ENCODE measurements at places on chromosomes 2 and 18.

GRCh38 chr2:144198116-144198515 lies 321.8 kb downstream of the ZEB2 start:
- no peak for DNase-seq

DNA sequence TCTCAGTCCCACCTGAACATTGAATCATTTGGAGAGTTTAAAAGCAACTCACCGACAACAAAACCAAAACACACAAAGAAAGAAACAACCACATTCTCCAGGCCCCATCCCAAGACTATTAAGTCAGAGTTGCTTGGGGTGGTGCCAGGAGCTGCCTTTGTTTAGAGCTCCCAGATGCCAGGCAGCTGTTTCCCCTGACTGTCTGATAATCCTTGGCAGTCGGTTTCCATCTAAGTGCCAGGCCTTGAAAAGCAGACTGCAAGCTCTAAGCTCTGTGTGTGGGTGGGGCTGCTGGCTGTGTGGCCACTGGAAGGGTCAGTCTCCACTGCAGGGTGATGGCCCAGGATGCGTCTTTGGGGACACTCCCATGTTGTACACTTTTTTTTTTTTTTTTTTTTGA lies 255.3 kb upstream of the AGAP1 start:
- no peak for DNase-seq

DNA sequence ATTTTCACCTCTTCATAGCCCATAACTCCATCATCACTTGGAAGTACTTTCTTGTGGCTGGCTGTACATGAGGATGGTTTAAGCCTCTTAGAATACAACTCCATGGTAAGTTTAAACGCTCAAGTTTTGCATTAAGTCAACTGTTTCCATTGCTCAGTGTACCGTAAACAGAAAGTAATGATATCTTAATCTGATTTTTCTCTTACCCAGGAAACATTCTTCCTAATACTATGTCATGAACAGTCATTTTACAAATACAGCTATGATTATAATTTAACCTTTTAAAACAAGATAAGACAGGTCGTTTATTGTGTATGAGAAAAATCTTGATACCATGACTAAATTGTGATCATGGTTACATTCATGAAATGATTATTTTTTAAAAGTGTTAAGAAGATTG lies 11.6 kb upstream of the DYNC2LI1 start:
- no peak for DNase-seq

DNA sequence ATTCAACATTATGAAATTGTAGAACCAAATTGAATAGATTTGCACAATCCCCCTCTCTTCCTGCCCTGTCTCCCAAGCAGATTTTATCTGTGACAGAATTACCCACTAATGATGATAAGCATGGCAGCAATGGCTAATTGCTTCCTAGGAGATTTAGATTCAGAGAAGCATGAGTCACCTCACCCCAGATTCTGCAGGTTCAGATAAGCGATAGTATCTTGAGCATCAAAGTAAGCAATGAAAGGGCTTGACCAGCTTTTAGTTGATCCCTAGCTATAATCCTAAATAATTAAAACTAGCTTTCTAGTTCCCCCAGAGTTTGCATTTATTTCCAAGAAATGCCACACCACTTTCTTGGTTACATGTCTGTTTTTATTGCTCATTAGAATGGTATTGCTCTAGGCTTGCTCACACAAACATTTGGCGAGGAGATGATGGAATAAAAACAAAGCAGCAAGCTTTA lies 204.3 kb downstream of the GULP1 start:
- no peak for DNase-seq

GRCh38 chr2:181857483-181857882 lies 34.0 kb upstream of the ITPRID2 start:
- no peak for DNase-seq

- DNase-seq, result no peak
Measured at GRCh38 chr2:214127571-214127970, 283.3 kb upstream of the VWC2L start.

GRCh38 chr2:71353248-71353647 lies 21.7 kb downstream of the ZNF638 start:
- DNase-seq, result no peak

DNA sequence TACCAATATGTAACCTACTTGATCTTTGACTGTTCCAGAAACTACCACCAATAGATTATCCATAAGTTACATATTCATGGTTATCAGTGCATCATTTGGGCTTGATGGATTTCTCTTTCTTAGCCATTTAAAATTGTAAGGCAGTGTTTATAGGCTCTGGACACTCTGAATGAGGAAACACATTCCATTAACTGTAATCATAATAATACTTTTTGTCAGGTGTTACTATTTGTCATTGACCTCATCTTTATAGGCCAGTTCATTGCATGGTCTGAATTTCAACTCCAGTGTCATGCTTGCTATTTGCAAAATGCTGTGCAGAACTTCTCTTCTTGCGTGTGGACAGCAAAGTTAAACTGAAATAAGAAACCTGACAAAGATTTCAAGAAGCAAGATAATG lies 1340.2 kb upstream of the ZEB2 start:
- DNase-seq, result no peak

DNA sequence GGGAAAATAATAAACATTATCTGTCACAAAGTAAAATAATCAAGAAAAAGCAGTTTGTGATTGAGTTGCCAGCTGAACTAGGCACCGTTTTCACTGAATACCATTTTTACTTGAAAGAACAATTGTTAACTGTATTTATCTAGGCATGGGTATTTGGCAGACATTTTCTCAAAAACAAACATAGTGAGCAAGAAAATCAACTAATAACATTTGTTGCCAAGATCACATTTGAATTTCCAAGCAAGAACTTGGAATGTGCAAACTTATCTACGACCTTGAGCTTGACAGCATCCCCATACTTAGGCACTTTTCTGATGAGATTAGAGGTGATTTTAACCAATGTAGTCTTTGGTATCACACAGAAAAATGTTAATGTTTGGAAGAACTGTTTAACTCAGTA lies 16.7 kb downstream of the SS18 start:
- no peak for DNase-seq

- DNase-seq, result no peak
Measured at GRCh38 chr18:6744816-6745455, 15.4 kb downstream of the ARHGAP28 start.

DNA sequence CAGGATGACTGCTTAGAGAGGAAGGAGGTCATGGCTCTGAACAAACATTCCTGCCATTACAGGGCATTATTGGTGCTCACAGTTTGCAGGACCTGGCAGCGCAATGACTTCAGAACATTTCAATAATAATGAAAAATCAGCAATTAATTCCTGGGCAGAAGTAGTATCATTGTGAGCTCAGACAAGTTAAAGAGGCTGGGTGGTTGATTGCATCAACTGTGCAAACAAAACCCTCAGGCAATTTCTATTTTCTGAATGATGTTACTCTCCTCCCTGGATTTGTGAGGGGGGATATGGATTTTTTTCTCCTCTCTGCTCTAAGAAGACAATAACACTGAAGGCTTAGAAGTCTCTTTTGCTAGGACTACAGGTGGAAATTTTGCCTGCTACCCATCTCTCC lies 168.1 kb upstream of the TACR1 start:
- DNase-seq, result no peak

DNA sequence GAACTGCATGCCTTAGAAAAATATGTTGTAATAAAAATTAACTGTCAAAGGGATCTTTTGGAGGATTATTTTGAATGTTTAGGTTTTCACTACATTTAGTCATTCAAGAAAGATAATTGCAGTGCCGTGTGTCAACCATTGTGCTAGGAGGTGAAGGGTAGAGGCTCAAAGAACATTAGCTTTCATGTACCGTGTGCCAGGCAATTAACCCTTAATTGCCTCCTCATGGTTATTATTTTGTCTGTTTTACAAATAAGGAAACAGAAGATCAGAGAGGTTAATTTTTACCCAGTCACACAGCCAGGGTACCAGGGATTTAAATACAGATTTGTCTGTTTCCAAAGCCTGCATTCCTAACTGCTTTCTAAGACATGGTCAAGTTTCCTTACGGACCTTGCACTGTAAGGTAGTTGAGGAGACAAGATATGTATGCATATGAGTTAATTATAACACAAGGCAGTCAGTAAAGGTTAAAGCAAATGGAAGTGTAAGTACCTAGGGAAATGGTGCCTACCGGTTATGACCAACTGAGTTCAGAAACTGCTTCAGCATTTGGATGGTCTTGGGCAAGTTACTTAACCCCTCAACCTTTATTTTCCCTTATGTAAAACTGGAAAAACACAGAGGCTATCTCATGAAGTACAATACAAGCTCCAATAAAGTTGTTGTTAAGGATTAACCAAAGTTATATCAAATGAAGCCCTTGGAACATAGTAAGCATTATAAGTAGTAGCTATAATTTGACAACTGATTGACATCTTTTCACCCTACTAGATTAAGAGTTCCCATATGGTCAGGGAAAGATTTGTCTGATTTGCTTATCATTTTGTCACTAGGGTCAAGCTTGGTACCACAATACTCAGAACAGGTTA lies 434.9 kb downstream of the MBD2 start:
- no peak for DNase-seq

- no peak for DNase-seq
Measured at GRCh38 chr2:232535761-232536530, 3.5 kb upstream of the CHRNG start.

GRCh38 chr18:79954791-79955190 lies 3.3 kb upstream of the SLC66A2 start:
- no peak for DNase-seq

DNA sequence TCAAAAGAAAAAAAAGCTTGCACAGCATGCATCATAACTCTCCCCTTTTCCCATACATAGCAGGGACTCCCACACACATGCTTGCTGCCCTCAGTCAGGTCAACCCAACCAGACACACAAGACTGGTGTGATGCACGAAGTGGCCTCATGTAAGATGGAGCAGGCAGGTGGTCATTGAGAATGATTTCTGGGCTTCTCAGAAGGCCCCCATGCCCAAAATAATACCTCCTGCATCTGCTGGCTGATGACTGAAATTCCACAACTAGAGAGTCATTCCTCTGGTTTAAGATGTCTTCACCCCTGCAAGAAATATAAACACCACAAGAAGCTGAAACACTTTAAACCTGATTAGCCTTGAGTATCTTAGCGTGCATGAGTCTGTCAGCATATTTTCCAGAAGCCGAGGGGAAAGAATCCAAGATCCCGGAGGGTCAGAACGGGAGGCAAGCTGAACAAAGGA lies 131.1 kb downstream of the AFF3 start:
- DNase-seq, result no peak

- DNase-seq, result no peak
Measured at GRCh38 chr2:74148457-74149246, 940 bp upstream of the BOLA3 start.

DNA sequence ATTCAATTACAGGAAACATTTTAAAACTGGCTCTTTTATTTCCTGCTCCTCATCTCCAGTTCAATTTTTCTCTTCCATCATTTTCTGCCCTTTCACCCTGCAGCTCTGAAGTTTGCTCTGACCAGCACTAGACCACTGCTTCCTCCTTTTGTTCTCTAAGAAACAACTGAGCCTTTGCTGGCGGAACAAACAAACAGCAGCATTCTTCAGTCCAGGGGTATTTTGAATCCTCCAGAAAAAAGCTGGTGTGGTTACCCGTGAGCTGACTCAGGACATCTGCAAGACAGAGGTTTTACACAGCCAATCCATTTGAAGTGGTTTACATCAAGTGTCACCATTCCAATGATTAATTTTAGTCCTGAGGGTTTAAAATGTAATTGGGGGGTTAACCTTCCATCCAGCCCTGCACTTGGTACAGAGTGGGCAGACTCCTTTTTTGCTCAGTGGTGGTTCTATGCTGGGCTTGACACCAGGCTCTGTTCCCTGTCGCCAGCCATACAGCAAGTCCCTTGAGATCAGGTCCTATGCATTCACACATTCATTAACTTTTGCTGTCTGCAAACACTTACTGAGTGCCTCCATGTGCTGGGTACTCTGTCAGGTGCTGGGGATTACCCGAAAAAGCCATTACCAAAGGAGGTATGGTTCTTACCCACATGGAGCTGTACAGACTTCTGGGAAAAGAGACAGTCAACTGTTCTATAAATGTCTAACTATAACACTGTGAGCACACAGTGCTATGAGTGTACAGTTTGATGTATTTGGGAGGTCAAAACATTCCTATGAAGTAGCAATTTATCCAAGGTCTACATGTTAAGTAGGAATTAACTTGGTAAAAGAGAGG lies 909.4 kb upstream of the GYPC start:
- no peak for DNase-seq

- no peak for DNase-seq
Measured at GRCh38 chr2:217283460-217283859, 423.6 kb upstream of the TNP1 start.

GRCh38 chr2:193480187-193480586 lies 1285.5 kb upstream of the TMEFF2 start:
- no peak for DNase-seq

DNA sequence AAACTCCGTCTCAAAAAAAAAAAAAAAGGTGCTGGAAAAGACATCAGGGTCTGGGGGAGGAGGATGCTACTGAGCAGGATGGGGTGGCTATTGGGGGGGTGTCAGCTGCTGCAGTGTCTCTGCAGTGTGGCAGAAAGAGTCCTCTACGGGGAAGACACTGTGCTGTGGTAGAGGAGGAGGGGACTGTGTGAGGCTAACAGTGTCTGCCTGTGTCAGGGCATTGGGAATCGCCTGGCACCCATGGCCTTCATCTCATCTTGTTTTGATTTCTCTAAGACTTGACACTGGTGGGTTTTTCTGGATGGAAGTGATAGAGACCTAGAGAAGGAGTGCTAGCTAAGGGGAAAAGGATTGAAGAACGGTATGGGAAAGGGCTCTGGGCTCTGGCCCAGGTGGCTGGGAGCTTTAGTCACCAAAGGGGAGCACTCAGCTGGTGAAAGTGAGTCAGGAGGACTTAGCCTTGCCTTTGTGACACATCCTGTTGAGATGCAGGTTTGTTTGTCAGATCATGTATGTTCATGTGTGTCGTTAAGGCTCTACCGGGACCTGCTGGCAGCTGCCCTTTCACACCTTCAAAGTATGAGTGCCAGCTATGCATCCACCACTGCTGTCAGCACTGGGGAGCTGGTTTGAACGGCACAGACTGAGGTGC lies 58.0 kb downstream of the FARP2 start:
- no peak for DNase-seq

GRCh38 chr18:56489893-56490292 lies 148.5 kb downstream of the TXNL1 start:
- no peak for DNase-seq

- no peak for DNase-seq
Measured at GRCh38 chr2:172329416-172329773, 98.0 kb upstream of the ITGA6 start.

GRCh38 chr2:86304416-86304815 lies 33.0 kb downstream of the REEP1 start:
- no peak for DNase-seq

- DNase-seq, result no peak
Measured at GRCh38 chr2:5749347-5749746, 57.2 kb downstream of the SOX11 start.

DNA sequence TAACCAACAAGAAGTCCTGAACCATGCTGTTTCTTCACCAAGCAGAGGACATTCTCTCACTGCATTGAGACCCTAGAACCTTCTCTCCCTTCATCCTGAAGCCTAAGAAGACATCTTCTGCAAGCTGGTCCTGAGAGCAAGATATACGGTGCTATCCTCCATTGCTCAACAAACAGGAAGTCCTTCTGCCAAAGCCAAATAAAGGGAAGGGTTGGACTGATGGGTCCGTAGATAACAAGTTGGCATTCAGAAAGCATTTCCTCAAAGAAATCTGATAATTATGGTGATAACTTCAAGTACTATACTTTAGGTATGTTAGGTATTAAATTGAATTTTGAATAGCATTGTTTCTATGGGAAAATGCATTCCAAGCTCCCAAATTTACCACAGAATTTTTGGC lies 23.3 kb downstream of the GRB14 start:
- no peak for DNase-seq

- no peak for DNase-seq
Measured at GRCh38 chr2:160062292-160063005, at the start of gene PLA2R1. Gene PLA2R1, minus strand, starts transcription at chr2:160062615. Its CDS starts 212 bp downstream, at chr2:160062403.
